T-helper 17 cell (primary cell): ENCODE measurements at places on chromosomes 2 and 18.

DNA sequence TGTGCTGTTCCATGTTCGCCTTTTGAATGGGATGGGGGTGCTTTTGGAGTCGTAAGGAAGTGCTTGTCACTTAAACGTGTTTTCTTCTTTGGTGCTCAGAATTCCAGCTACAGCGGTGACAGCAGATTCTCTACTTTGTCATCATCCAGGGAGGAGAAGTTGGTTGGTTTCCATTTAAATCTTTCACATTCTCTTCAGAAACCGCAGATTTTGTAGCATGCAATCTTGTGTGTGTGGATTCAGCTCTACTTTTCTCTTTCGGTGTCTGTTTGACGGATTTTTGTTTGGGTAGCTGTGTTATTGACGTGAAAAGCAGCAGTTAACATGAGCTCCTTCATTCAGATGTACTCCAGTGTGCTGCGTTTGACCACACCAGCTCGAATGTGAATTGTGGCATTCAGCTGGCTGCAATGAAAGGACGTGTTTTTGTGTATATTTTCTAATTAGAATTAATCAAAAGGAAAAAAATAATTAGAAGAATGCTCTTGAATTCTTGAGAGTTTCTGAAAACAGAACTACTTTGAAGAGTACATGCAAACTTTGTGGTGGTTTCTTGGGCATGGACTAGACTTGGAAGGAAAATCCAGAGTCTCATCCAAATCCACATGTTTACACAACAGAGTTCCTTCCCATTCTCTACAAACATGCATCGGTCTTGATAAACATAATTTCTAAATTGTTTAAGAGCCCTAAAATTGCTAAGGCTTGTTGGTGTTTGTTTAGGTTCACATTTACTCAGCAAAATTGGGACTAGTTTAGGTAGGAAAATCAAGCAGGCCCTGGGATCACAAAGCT, 68.7 kb upstream of the RBM44 start:
- DNase-seq, result no peak

DNA sequence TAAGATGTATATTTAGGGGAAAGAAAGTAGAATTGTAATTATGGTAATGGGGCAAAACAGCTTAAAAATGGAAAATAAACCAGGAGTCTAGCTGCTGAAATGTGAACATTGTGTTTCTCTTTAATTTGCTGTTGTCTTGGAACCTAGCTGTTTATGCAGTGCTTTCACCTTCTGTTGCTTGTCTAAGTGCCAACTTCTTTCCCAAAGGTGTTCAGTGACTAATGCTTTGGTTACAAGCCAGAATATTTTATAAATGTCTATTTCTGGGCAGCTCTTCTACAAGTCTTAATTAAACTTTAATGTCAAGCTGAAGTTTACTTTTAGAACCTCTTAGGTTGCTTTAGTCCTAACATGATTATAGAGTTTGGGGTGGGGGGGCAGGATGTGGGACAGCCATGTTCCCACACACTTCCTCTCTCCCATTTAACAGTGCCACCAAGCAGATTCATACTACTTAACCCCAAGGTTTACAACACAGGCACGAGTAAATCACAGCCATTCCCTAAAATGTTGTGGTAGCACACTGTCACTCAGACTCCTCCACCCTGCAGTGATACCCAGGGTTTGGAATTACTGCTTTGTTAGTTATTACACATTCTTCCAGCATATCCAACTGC, 60.6 kb downstream of the ITGA4 start:
- DNase-seq, result no peak

DNA sequence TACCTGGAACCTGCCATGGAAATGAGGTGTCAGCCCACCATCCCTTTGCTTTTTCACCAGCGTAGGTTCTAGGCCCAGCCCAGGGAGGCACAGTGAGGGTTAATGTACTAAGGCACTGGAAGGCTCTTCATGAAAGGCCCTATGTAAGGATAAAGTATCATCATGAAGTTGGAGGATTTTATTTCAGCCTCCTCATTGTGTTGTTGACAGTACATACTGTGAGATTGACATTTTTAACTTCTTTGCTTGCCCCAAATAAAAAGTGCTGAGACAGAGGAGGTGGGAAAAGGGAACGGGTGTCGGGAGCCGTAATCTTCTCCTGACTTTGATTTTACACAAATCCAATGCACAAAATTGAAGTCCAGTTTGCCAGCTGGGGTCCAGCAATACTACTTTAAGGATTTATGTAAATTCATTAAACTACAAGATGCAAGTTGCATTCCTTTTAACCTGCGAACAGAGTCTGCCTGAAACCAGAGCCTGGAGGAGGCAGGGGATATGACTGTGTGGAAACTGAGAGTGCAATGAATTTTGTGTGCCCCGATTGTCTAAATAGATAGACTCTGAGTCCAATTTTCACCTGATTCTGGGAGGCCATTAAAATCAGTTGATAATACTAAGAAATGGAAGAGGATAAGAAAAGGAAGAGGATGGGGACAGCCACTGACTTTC, 5.4 kb upstream of the NCKAP5 start:
- no peak for DNase-seq

GRCh38 chr18:63974991-63975390, 5.1 kb downstream of the SERPINB8 start:
- DNase-seq, result no peak
